Activated CD8-positive, alpha-beta memory T cell treated with anti-CD3 and anti-CD28 coated beads, Interleukin-2, amount 10 ng/mL, durations not matched to agents 7 days and 5 days (primary cell): ENCODE measurements at places on chromosomes 5 and 9. TPM values are rescaled to one million over a fixed set of nuclear protein-coding genes. Genes with fewer than 3 reads are reported as not detected.

DNA sequence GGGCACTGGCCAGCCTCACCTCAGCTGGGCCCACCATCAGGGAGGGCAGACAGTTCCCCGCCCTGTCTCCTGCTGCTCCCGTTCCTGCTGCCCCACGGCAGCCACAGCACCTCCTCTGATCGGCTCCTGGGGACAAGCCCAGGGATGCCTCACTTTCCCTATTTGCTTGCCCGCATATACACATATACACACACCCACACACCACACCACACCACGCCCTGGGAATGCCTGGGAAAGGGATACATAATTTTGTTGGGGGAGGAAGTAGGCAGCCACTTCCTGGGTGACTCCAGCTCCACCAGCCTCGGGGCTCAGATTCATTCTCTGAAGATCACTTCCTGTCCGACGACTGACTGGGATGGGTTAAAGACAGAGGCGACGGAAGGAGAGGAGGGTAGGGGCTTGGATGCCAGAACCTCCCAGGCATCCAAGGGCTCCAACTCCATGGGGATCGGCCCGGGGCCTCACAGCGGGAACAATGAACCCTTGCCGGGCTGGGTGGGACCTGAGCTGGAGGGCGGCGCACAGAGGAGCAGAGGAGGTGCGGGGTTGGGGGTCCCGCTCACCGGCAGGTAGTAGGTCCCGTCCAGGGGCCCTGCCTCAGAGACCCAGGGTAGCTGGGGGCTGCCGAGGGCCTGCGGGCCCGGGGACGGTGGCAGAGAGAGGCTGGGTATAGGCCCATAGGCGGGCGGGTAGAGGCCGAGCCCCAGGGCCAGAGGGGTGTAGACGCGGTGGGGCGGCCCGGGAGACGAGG is 2.0 kb upstream of the MZB1 start:
- peak; percentile 79 for DNase-seq

- peak; percentile 23 for DNase-seq
Observed at GRCh38 chr5:180160215-180160614, 48.8 kb downstream of the RASGEF1C start.

DNA sequence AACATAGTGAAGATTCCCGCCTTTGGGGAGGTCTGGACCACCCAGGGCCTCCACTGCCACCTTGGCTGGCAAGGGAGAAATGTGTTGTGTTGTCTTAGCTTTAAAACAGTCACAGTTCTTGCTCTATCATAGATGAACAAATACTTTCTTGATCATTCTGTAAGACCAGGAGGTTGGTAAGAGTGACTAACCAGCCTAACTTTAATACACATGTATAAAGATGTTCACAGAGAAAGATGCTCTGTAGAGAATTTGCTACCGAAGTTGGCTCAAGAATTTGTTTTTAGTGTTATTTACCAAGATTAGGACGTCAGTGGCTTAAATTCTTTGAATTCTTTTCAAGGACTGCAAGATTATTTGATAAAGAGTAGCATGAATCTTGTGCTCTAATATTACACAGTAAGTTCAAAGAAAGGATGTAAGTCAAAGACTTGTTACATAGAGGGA is 28.4 kb downstream of the GLRX start:
- no peak for DNase-seq

DNA sequence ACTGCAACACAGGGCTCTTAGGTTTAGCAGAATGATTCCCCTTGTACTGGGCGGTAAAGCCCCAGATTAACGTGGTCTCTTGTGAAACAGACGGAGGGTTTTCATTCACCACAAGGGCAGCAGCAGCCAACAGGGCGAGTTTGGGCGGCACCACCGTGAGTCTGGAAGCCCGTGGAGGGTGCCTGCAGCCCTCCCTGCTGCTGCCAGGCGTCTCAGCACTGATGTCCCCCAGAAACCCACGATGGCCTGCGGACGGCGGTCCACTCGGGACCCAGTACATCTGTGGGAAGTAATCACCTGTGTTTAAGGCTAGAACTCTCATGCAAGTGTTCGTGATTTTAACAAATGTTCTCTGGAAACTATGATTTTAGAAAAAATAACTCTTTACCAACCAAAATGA is 67.8 kb downstream of the IRX2 start:
- DNase-seq, result no peak

The GHR gene
- total RNA-seq, result not detected

The TAF11L8 gene
- not detected for total RNA-seq
